ENCODE measurements at places on chromosomes 5 and 9.

GRCh38 chr5:53360811-53361210 lies 119.6 kb upstream of the FST start:
- no peak for DNase-seq

- DNase-seq = no peak
Measured at GRCh38 chr5:101102506-101102905, 199.4 kb upstream of the ST8SIA4 start.

DNA sequence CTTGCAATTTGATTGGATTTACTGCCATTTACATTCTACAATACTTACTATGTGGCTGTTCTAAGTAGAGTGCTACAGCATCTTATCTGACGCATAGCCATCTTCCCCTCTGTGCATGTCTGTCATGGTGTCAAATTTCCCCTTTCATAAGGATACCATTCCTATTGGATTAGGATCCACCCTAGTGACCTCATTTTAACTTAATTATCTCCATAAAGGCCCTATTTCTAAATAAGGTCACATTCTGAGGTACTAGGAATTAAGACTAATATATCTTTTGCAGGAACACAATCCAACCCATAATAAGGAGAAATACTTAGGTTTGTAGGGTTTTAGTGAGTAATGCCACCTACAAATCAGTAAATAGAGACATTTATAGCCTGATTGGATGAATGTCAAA lies 268.0 kb downstream of the ADAMTSL1 start:
- DNase-seq = no peak

- DNase-seq = no peak
Measured at GRCh38 chr5:120007598-120007997, 378.2 kb downstream of the FAM170A start.

GRCh38 chr5:175162036-175162435 lies 281.9 kb downstream of the DRD1 start:
- no peak for DNase-seq
